ENCODE measurements at places on chromosomes 5 and 9.
A peak's percentile ranks its signal among the peaks of the same experiment; 100 is the strongest.

- peak; percentile 64 for DNase-seq
Measured at GRCh38 chr9:120396931-120397330, 183.0 kb downstream of the CDK5RAP2 start.

- no peak for DNase-seq
Measured at GRCh38 chr9:15010581-15010980, 100.4 kb upstream of the FREM1 start.

- DNase-seq, result no peak
Measured at GRCh38 chr5:112986224-112986623, 9.6 kb downstream of the DCP2 start.

DNA sequence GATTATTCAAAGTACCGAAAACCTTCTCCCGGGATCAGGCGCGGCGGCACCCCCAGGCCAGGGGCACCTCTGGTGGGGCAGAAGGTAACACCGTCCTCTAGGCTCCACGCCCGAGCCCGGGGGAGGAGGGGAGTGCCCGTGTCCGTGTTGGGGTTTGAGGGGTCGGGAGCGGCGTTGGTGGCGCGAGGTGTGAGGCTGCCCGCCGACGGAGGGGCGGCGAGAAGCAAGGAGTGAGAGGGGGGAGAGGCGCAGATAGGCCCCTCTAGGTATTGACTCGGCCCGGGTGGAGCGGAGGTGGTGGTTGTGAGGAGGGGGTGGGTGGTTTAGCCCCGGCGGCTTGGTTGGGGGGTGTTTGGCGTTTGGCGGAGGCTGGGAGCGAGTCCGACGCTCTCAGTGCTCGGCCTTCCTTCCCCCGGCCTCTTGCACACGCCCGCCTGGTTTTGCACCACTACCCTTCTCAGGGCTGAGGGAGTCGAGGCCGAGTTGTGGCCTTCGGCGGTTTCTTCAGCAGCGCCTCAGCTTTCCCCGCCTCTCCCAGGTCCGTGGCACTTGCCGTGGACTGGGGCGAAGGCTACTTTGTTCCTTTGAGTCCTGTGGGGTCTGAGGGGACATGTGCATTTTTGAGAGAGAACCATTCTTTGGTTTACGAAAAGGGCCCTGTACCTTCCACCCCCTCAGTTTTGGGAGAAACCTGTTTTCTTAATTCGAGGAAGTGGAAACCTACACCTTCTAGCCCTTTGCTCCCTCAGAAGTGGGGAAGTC, 450 bp downstream of the GPBP1 start:
- DNase-seq, result no peak

DNA sequence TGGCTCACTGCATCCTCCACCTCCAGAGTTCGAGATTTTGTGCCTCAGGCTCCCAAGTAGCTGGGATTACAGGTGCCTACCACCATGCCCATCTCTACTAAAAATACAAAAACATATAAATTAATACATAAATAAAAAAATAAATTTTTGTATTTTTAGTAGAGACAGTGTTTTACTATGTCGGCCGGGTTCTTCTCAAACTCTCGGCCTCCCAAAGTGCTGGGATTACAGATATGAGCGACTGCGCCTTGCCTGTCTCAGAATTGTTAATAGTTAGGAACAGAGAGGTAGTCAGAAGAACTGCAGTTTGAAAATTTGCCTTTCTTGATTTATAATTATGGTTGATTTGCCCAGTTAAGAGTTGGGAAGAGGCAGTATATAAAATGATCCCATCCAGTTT, 2.8 kb downstream of the ATP6V1G1 start:
- DNase-seq, result no peak

GRCh38 chr5:68562308-68562707, 346.8 kb downstream of the PIK3R1 start:
- peak; percentile 57 for DNase-seq

DNA sequence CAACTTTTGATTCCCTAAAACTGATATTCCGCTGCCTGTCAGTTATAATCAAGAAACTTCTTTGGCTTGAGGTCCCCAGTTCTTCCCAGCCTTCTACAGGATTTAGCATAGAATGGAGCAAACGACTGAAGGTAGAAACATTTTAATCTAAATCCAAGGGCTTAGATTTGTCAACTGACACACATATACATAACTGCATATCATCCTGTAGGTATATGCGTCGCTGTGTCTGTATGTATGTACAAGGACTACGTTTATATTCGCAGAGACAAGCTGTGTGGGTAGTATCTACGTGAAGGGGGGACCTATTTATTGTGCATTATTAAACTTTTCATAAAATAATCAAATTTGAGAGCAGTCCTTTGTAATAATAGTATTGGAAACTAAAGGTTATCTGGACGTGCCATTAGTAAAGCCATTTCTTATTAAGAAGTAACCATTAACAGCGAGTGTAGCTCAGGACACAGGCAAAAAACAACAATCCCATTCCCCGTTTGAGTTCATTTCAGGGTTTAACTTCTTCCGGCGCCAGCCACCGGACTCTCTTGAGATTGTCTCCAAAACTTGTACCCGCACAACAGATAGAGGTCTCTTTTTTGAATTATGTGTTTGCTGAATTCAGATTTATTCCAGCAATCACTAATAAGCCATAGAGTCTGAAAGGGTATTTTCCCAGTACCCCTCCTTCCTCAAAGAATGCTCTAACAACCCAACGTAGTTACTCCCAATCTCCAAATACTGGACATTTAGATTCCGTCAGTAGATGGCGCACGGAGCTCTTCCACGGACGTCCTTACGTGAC, 2.1 kb upstream of the MLLT3 start:
- DNase-seq, result peak; percentile 57

- DNase-seq, result no peak
Measured at GRCh38 chr5:56680731-56681130, 134.6 kb upstream of the MAP3K1 start.

DNA sequence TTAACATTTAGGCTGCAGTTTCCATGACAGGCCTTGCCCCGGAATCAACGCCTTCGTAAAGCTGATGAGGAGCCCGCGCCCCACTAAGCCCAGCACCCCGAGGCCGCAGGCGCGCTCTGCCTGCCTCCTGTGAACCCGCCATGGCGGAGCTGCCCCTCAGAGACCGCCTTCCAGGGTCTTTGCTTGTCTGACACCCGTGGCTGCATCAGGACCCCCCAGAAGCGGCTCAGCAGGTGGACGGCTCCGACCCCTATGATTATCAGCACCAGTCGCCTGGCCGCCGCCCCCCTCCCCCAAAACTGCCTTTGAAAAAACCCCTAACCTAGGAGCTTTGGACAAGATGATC, 507 bp upstream of the DPH7 start:
- no peak for DNase-seq

DNA sequence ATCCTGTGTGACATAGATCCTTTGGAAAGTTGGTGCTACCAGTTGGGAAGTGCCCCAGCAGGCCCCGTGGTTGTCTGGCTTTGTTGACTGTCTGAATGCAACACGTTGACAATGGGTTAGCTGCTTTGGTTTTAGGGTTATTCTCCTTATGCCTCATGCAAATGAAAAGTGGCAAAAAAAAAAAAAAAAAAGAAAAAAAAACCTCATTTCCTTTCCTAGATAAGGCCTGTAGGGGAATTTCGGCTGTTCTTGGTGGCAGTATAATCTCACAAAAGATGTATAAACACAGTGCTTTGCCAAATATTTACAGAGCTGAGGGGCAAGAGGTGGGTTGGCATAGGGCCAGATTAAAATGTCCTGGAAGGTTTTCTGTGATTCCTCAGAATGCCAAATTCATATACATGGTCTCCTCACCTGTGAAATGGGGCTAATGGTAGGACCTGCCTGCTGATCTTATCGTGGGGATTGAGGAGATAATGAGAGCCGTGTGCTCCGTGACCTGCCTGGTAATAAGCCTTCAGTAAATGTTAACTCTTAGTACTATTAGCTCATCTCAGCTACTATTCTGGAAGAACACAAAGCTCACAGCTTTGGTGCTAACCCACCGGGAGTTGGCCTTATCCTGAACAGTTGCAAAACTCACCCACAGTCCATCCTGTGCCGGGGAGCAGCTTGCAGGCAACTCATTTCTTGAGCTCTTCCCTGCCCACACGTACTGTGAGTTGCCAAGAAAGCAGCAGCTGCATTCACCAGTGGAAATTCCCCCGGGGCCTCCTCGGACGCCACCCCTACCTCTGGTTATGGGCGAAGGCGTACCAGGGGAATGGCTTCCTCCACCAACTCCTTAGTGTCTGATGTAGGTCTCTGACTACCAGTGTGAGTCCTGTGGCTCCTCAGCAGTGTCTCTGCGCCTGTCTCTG, 220.3 kb downstream of the NR3C1 start:
- no peak for DNase-seq

DNA sequence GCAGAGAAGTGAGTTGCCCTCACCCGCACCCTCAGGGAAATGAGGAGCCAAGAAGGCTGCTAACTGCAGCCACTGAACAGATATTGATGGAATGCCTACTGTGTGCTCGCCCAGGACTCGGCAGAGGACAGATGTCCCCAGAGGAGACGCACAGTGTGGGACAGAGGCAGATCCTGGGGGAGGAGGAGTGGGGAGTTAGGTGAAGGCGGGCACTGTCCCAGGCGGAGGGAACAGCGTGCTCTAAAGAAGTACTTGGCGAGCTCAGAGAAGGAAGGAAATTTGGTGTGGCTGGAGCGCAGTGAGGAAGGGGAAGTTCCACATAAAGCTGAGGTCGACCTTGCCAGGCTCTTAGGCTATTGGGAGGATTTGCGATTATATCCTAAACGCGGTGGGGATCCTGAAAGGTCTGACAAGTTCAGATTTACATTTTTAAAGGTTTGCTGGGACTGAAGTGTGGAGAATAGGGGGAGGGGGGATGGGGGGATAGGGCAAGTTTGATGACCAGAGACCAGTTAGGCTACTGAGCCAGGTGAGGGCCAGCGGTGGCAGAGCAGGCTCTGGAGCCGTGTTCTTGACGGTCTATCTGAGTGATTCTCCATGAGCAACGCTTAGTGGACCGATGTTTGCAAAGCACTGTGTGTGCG, 23.6 kb upstream of the CERCAM start:
- DNase-seq, result no peak

DNA sequence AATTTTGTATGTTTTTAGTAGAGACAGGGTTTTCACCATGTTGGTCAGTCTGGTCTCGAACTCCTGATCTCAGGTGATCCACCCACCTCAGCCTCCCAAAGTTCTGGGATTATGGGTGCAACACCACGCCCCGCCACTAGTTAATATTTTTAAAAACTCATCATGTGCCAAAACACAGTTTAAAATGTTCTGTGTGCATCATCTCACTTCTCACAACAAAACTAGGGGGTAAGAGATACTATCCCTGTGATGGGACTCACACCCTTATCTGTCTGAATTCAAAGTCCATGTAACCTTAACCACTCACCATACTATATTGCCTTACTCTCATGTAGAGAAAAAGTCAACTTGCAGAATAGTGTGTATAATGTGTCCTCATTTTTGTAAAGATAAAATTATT, 2.6 kb downstream of the PKD2L2 start:
- DNase-seq, result no peak

GRCh38 chr5:57324861-57325260, 151.0 kb downstream of the GPBP1 start:
- no peak for DNase-seq

- DNase-seq, result no peak
Measured at GRCh38 chr5:79295029-79295428, 59.1 kb downstream of the JMY start.

All from brain microvascular endothelial cell (primary cell).